Tibial nerve (tissue), 4 donors: ENCODE measurements at places on chromosomes 16 and 17.

DNA sequence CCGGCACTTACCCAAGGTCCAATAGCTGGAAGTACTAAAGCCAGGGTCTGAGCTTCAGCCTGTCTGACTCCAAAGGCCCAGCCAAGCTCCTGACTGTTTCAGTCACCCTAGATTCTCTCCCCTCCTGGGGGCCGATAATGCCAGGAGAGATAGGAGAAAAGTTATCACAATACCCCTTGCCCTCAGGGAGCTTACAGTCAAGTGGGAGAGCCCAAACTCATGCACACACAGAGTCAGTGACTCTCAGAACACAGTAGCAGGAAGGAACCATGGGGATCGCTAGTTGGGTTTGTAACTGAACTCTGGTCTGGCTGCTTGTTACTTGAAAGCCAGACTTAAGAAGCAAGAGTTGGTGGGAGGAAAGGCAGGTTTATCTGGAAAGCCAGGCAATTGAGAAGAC, 14.9 kb downstream of the ZNF768 start:
- no peaks in the 10 kb centered on the region for H3K4me1 ChIP-seq
- H3K27ac ChIP-seq: no peak overlapping the region
- H3K36me3 ChIP-seq: no peaks in the 10 kb centered on the region
- no peak for DNase-seq
- H3K27me3 ChIP-seq: no peaks in the 10 kb centered on the region

DNA sequence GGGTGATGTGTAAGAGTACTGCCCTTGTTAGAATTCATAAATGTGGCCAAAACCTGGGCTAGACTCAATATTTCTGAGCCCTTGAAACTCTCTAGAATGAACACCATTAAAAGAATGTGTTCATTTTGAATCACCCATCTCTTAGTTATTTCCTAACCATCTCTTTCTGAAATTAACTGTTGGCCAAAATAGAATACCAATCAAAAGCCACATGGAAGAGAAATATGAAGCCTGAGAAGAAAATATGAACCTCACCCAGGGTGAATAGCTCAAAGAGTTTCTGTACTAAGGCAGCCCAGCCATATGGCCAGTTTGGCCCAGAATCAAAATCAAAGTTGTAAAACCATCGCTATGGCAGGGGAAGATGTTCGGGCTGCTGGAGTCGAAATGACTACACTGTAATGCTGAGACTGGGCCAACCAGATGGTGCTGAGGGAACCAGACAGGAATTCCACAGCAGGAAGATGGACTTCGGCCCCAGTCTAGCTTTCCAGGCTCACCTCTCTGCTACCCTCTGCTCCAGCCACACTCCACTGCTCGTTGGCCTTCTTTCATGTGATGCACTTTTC, 154.3 kb upstream of the ZFHX3 start:
- no peaks in the 10 kb centered on the region for H3K36me3 ChIP-seq
- H3K27me3 ChIP-seq: no peaks in the 10 kb centered on the region
- no peaks in the 10 kb centered on the region for H3K4me1 ChIP-seq
- no peak for DNase-seq
- H3K4me3 ChIP-seq: no peak overlapping the region
- H3K27ac ChIP-seq: no peak overlapping the region

DNA sequence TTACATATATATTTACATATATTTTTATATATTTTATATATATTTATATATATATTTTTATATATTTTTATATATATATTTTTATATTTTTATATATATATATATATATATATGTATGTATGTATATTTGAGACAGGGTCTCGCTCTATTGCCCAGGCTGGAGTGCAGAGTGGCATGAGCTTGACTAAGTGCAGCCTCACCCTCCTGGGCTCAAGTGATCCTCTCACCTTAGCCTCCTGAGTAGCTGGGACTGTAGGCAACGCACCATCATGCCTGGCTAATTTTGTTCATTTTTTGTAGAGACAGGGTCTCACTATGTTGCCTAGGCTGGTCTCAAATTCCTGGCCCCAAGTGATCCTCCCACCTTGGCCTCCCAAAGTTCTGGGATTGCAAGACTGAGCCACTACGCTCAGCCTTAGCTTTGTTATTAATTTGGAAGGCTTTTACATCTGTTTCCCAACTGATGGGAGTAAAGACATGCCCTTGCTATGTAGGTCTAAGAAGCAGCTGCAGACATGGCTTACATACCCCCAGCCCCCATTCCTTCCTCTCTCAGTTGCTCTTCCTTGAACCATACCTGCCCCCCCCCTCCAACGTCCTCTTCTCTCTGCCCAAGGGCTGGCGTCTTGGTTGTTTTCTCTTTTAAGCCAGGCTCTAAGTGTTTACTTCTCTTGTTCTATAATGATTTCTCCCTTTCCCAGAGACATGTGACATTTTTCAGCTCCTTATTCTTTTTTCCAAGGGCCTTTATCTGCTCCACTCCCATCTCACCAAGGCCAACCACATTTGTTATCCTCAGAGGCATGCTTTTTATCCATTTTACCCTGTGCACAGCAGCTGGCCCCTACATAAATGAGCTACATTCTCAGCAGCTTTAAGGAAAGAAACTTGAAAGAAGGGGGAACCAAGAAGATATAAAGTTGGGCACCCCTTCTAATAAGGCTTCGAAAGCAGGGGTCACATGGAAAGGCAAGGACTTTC, 64.2 kb upstream of the ATF7IP2 start:
- H3K27me3 ChIP-seq: no peaks in the 10 kb centered on the region
- no peak overlapping the region for H3K4me3 ChIP-seq
- no peak overlapping the region for H3K27ac ChIP-seq
- no peaks in the 10 kb centered on the region for H3K4me1 ChIP-seq

DNA sequence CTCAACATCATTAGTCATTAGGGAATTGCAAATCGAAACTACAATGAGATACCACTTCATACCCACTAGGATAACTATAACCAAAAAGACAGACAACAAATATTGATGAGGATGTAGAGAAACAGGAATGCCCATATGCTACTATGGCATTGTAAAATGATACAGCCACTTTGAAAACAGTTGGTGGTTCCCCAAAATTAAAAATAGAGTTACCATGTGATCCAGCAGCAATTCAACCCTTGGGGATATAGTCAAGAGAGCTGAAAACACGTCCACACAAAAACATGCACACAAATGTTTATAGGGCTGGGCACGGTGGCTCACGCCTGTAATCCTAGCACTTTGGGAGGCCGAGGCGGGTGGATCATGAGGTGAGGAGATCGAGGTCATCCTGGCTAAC, 10.0 kb upstream of the PECAM1 start:
- H3K36me3 ChIP-seq: no peaks in the 10 kb centered on the region
- no peak overlapping the region for H3K4me3 ChIP-seq
- H3K4me1 ChIP-seq: no peaks in the 10 kb centered on the region
